ENCODE measurements at places on chromosomes 5 and 9.

GRCh38 chr9:96008502-96009222 lies 133.2 kb downstream of the ERCC6L2 start:
- DNase-seq, result no peak

DNA sequence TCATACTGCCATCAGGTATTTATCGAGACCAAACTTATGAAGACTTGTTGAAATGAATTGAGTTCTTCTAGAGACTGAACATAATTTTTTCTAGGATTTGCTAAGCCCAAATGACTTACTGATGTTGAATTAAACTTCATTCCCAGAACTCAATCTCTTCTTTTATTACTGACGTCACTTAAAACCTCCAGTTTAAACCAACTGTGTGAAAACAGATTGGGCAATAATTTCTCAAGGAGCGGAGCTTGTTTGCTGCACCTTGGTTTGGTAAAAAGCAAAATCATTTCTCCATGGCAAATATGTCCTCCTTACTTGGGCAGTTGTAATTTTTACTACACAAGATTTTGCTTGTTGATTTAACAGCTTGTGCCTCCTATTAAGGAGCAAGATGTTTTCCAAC lies 37.4 kb downstream of the CFAP90 start:
- no peak for DNase-seq

GRCh38 chr9:137491735-137492432 lies 32.8 kb upstream of the NSMF start:
- no peak for DNase-seq

DNA sequence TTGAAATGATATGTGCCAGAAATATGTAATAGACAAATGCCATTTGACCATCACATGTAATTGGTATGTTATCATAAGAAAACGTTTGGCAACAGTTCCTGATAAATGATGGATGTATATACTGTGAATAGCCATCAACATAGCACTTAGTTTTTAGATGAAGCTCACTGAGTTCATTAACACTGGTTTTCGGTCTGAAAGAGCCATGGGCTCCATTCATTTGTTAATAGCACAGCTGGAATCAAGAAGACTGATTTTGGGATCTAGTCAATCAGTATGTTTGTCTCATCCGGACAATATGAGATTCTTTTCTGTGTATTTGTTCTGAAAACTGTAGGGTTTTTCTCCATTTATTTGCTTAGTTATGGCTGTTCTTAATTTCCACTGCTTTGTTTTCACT lies 413.5 kb upstream of the CLINT1 start:
- DNase-seq, result no peak

- no peak for DNase-seq
Measured at GRCh38 chr9:108933231-108933717, 650 bp downstream of the ELP1 start.

- no peak for DNase-seq
Measured at GRCh38 chr5:149356391-149356790, 1.5 kb upstream of the PCYOX1L start.

- DNase-seq, result no peak
Measured at GRCh38 chr9:23746317-23746716, 79.7 kb downstream of the ELAVL2 start.

DNA sequence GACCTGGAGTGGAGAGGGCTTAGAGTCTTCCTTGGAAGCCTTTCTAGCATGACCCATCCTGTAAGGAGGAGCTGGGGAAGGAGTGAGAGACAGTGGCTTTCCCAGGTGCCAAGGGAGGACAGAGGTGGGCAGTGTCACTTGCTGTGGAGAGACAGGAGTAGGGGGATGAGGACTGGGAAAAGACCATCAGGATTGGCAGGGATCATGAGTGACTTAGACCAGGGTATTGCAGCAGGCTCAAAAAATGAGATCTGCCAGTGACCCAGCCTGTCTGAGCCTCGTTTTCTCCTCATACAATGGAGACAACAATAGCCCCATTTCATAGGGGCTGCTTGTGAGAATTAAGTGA lies 2.4 kb downstream of the TMOD1 start:
- no peak for DNase-seq

DNA sequence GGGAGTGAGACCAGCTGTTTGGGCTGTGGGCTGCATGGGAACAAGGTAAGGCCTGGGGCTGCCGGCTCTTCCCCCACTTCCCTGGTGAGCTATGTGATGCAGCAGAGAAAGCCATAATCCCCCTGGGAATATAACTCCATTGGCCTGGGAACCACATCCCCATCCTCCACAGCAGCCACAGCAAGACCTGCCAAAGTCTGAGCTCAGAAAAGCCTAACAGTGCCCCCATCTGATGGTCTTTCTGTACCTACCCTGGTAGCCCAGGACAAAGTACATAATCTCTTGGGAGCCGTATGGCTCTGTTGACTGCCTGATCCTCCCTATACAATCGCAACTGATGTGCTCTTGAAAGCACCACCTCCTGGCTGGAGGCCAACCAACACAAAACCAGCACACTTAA lies 432.6 kb downstream of the CDH18 start:
- DNase-seq, result no peak

DNA sequence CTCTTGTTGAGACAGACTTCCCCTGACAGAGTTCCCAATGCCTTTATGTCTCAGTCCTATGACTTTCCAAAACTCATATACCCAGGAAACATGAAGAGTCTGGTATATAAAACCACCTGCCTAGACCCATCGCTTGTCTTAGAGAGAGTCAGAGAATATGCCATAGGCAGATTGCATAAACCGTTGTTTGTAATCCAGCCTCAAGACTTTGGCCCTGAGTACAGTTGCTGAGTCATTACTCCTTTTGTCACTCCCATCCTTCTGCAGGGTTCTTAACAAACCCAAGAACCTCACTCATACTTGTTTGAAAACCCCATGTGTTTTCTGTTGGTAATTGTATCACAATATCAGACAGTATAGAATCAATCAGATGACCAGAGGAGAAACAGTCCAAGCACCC lies 616.3 kb downstream of the SLCO4C1 start:
- DNase-seq, result no peak

DNA sequence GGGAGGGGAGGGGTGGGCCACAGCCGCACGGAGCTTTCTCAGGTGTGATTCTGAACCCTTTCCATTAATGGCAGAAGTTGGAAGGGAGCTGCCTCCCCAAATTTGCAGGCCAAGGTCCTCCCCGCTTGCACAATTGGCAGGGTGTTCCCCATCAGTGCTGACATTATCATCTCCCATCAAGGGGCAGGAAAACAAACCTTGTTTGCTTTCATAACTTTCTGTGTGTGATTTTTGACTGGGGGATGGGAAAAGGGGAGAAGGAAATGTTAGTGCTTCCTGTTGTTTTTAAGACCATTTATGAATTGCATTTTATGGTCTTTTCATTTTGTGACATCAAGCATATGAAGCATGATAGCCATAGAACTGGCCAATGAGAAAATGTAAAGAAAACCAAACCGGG lies 242.2 kb downstream of the GOLPH3 start:
- no peak for DNase-seq

- peak; percentile 51 for DNase-seq
Measured at GRCh38 chr9:22103685-22104575, 94.8 kb upstream of the CDKN2B start.
